ENCODE measurements at places on chromosomes 5 and 9.

GRCh38 chr5:42927730-42928129 is 112.4 kb downstream of the ANXA2R start:
- no peak for DNase-seq

- no peak for DNase-seq
Measured at GRCh38 chr9:129206905-129207304, 28.8 kb upstream of the IER5L start.

GRCh38 chr5:133691448-133691847 is 79.1 kb upstream of the FSTL4 start:
- no peak for DNase-seq

DNA sequence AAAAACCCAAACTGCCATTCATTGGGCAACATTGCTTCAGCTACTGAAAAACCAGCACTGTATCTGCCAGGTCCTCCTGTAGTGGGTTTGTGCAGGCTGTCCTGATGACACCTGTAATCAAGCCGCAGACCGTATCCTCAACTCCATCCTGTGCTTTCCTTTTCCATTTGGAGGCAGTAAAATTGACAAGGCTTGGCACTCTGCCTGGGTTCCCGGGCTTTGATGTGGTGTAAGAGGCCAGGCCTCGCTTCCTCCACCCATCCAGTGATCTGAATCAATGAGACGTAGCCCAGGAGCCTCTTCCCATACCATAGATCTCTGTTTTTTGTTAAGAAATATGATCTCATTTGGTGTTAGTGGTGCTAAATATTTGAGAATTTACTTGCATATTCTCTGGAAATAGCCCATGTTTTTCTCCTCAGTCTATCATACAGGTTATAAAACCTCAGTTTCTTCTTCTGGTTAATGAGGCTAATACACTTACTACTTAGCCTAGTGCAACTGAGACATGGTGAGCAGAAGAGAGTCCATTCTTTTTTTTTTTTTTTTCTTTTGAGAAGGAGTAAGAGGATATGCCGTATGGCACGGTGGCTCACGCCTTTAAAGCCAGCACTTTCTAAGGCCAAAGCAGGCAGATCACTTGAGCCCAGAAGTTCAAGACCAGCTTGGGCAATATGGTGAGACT is 34.8 kb downstream of the LSM11 start:
- no peak for DNase-seq

GRCh38 chr9:124707666-124708065 is 63.4 kb downstream of the NR6A1 start:
- no peak for DNase-seq

GRCh38 chr9:113991714-113992113 is 86.4 kb downstream of the AMBP start:
- DNase-seq = no peak

DNA sequence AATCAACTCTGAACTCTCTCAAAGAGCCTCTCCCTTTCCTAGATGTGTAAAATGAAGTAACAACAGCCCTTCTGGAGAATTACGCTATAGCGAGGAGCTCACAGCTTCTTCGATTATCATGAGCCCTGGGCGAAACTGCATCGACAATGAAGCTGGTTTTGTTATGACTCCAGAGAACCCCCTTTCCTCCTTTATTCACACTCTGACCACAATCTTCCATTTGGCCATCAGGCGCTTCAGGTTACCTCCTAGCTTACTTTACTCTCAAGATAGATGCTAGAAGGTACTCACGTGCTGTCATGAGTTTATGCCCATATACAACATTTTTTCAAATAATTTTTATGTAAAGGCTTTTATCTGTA is 362.7 kb upstream of the RFX3 start:
- DNase-seq = no peak

DNA sequence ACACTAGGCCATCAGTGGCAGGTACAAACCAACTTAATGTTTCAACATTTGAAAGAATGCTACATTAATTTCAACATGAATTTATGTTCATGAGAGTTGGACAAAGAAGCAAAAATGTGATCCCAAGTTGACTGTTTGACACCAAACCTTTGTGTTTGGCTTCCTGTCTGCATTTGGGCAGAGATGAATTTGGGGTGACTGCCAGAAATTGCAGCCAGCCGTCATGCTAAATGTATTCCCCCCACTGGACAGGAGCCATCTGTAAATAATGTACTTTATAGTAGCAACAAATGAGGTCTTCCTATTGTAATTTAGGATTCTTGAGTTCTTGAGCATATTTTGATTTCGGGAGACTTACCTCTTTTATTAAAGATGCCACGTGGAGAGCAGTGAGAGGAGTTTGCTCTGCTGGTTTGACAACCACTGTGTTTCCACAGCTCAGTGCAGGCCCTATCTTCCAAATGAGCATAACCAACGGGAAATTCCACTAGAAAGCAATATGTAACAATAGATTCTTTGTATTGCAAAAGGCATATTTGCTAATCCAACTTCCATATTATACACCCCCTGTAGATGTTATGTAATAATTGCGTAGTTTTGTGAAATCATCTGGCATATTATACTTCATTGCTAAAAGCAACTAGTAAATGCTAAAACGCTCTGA is 27.6 kb downstream of the ALDH1A1 start:
- DNase-seq = no peak

DNA sequence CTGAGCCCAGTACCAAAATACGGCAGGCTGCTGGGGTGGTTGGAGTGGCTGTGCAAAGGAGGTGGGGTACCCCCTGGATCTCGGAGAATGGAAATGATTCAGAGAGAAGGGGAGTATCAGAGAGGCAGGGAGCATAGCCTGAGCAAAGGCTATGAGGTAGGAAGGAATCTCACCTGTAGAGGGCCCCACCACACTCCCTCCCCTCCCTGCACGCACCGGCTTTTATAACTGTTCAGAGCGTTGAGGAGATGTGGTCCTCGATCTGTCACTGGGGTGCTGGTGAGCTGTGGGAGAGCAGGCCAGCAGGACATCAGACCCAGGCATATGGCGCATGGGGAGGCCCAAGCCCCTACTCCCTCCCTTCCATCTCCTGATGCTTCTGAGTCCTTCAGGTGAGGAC is 13.2 kb downstream of the PHF19 start:
- no peak for DNase-seq

DNA sequence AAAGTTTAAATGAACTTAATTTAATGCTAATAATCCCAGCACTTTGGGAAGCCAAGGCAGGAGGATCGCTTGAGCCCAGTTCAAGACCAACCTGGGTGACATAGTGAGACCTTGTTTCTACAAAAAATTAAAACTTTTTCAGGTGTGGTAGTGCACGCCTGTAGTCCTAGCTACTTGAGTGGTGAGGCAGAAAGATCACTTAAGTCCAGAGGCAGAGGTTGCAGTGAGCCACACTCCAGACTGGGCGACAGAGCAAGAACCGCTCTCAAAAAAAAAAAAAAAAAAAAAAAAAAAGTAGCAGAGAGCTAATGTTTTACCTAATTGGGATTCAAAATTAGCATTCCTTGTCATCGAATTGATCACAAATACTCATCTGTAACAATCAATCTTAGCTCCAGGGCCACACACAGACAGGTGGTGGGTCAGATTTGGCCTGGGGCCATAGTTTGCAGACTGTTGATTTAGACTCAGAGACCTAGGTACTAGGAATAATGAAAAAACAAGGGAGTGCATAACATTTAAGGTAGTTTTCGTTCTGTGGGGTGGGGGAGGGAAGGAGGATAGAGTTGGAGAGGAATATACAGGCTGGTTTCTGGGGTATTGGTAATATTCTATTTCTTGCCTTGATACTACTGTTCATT is 21.4 kb downstream of the HSDL2 start:
- no peak for DNase-seq

- no peak for DNase-seq
Measured at GRCh38 chr9:69380301-69380700, 55.3 kb downstream of the ENTREP1 start.

DNA sequence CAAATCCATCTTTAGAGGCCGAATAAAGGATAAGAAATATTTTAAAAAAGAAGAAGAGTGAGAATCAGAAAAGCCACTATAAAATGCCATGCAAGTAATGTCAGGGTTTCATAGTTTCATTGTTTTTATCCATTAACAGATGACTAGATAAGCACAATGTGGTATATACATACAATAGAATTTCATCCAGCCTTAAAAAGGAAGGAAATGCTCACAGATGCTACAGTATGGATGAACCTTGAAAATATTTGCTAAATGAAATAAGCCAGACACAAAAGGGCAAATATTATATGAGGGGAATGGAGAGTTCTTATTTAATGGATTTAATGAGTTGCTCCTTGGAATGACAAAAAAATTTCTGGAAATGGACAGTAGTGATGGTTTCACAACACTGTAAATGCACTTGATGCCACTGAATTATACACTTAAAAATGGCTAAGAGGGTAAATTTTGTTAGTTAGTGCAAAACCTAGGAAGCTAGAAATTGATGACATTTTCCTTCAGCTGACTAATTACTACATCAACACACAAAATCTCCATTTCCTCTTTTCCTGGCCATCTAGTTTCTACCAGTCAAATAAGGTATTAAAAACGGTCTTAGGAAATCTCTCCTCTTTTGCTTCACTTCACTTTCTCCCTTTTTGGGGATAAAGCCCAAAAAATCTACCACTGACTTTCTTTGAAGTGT is 86.6 kb downstream of the GNA14 start:
- DNase-seq = no peak

GRCh38 chr5:157188270-157188669 is 7.6 kb downstream of the ITK start:
- no peak for DNase-seq

DNA sequence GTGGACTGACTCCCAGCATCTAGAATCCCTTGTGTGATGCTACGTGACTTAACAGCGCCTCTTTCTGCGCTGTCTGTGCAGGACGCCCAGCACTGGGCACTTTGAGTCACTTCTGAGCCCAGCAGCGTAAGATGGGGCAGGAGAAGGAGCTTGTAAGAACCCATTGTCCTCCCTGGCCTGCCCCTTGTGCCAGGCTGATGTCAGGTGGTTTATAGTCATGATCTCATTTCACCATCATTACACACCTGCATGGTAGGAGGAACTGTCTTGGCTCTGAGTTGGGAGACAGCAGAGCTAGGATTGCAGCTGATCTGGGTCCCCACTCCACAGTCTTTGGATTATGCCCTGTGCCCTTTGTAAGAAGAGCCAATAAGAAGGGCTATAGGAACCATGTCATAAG is 12.2 kb downstream of the ERGIC1 start:
- DNase-seq = no peak

DNA sequence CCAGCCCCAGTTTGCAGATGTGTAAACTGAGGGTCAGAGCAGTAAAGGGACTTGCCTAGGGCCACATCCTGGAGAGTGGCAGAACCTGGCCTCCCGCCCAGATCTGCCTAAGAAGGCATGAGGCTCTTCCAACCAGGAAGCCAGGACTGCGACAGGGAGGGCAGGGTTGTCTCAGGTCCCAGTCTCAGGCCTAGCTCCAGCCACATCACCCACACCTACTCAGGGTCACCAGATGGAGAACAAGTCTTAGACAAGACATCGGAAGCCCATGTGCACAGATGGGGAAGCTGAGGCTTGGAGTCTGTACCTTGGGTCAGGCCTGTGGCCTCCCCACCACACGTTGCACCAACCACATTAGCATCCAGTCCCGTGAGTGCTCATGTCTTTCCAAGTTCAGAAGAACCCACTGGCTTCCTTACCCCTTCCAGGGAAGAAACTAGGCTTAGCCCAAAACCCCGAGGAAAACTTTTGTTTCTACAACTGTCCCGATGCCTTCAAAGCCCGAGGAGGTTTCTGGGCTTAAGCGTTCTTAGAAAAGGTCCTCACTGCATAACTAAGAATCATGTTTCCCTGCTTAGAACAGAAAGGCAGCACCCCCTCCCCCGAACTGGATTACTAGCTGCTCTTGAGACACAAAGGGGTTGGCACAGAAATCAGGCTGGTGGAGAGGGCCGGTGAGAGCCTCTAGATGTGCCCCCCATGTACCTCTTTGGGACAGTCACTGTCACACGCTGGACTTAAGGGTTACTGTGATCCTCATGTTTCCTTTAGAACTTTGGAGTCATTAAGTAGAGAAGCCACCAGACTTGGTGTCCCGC is 2.2 kb downstream of the FAM78A start:
- no peak for DNase-seq

- no peak for DNase-seq
Measured at GRCh38 chr5:142079306-142079721, 29.3 kb upstream of the NDFIP1 start.

- no peak for DNase-seq
Measured at GRCh38 chr5:146872188-146872587, 6.4 kb downstream of the PPP2R2B start.

DNA sequence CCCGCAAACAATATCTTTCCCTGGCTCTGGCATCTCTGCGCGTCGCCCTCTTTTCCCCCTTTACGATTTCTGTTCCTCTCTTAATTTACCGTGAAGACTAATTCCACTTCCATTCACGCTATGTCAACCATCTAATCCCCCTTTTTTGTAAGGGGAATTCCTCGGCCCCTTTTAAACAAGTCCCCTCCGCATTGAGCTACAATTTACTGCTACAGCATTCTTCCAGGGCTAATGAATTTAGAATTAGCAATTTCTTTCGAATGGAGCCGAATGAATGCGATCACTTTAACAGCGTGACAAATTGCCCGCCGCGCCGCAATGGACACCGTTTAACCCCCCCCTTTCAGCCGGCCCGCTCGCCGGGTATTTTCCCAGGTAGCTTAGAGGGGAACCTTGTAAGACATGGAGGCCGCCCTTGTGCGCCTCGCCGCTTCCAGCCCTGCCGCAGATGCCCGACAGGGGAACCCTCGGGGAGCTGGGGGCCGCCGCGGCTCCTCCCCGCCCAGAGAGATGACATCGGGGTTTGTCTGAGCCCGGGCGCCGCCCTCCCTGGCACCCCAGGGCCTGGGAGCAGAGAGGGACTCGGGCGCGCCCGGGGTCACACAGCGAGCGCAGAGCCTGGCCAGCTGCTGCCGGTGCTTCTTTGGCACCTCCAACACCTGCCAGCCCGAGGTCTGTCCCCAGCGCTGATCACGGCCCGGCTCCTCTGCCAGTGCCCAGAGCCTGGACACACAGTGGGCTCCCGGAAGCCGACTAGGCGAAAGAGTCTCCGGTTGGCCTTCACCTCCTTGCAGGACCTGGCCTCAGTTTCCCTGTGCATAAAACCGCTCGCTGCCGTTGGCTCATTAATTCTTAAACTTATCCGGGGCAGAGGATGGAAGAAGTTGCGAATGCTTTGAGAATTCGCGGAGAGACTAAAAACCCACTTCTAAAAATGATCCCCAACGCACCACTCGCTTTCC is 1.3 kb downstream of the PRDM12 start:
- no peak for DNase-seq

DNA sequence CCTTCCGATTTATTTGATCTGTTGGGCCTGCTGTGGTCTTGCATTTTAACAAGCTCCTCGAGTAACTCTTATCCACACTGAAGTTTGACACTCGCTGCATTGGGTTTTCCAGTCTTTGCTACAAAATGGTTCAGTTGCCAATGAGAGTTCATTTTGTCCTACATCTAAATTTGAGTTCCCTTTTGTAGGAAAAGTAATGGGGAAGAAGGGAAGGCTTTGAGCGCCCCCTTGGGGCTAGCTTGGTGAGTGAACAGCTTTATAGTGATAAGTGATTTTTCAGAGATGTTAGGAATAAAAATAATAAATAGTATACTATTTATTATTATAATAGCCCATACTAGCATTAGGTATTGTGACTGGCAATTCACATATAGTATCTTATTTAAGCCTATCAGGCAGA is 89.9 kb upstream of the GNAQ start:
- DNase-seq = peak; percentile 30

- no peak for DNase-seq
Measured at GRCh38 chr5:163951069-163951468, 445.6 kb downstream of the MAT2B start.

All from CD8-positive, alpha-beta T cell (primary cell).